Fibroblast of skin of back (primary cell): ENCODE measurements at places on chromosomes 5 and 9.
A peak's percentile ranks its signal among the peaks of the same experiment; 100 is the strongest.

GRCh38 chr9:115162946-115163345 lies 45.0 kb upstream of the TNC start:
- DNase-seq, result no peak

DNA sequence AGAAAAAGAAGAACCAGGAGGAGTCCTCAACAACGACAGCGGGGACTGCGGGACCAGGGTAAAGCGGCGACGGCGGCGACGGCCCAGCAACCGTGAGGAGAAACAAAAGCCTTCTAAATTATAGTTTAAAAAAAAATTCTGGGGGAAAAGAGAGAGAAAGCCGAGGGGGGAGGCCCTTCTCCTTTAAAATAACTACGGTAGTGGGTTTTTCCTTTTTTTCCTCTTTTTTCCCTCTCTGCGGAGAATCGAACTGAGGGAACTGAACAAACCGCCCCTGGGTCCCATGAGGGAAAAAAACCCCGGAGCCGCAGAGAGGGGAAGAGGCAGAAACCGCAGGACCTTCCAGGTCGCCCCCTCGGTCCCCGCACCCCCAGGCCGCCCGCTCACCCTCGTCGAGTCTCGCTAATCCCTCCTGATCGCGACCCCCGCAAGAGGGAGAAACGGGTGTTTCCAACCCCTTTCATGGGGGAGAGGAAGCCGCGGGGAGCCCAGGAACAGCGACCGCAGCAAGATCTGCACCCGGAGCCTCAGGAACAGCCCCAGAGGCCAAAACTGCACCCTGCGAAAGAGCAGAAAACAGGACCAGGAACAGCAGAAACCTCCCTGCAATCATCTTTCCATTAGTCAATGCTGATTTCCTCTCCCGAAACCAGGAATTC lies 453 bp downstream of the CPEB4 start:
- peak; percentile 33 for DNase-seq

DNA sequence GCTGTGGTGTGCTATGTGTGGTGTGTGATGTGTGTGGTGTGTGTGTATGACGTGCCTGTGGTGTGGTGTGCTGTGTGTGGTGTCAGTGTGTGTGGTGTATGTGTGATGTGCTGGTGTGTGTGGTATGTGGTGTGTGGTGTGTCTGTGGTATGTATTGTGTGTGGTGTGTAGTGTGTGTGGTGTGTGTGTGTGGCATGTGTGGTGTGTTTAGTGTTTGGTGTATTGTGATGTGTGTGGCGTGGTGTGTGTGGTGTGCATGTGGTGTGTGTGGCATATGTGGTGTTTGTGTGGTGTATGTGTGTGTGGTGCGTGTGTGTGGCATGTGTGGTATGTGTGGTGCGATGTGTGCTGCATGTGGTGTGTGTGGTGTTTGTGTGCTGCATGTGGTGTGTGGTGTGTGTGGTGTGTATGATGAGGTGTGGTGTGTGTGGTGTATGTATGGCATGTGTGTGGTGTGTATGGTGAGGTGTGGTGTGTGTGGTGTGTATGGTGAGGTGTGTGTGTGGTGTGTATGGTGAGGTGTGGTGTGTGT lies 18.3 kb upstream of the RNU6ATAC start:
- no peak for DNase-seq

GRCh38 chr9:96031916-96032534 lies 156.5 kb downstream of the ERCC6L2 start:
- no peak for DNase-seq

DNA sequence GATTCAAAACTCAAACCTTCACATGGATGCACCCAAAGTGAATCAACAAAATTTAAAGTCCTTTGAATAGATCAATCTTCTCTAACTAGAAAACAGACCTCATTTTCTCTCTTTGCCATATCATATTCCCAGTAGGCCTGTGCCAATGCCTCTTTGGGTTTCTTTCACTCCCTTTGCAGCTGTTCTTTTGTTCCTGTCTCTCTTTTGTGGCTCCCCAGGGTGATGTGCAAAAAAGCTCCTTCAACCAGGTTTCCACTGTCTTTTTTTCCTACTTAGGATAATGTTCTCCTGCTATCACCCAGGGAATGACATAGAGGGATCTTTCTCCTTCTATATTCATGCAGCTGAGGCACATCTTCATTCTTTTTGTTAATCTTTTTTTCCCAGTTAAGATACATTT lies 54.6 kb downstream of the MARCHF3 start:
- no peak for DNase-seq

DNA sequence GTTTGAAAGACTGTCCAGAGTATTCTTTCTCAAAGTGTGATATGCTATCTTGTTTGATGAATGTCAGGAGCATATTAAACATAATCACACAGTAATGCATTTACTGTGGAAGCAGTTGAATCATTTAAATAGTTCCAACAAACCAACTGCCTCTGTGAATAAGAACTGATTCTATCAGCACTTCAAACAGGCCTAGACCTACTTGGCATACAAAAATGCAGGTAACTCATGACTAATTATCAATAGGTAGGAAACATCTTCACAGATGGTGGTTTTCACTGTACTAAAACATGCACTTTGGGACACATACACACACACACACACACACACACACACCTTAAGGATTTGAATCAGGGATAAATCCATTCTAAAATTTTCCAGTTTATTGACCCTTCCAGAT lies 91.2 kb upstream of the SNX2 start:
- no peak for DNase-seq

DNA sequence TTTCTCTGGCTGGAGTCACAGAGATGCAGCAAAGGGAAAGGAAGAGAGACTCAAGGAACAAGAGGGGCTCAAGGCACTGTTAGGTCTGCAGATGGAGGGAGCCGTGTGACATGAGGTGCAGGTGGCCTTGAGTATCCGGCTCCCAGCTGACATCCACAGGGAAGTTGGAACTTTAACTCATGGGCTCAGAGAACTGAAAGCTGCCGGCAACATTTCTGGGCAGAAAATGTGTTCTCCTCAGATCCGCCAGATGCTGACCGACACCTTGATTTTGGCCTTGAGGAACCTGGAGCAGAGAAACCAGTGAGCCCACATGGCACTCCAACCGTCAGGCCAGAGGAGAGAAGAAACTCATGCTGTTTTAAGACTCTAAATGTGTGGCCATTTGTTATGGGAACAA lies 258.1 kb upstream of the IRX2 start:
- DNase-seq, result no peak

DNA sequence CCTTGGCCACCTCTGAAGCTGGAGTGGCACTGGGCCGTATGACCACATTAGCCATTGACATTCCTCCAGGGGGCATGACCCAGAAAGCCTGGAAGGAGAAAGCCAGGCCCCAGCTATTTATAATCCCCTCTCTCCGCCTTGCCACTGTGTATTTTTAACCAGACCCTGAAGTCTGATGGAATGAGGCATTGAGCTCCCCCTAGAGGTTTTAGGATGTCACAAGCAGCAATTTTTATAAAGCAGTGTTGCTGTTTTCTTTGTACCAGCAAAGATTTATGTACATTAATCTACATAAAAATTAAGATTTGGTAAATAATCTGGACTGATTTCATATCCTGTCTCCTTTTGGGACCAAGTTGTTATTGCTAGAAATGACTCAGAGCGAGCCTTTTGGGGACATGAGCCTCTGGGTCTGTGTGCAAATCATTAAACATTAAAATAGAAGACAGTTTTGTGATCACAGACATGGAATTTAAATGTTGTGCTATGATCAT lies 127.1 kb downstream of the TRIO start:
- DNase-seq, result peak; percentile 91

GRCh38 chr5:6436715-6437331 lies 11.8 kb upstream of the UBE2QL1 start:
- DNase-seq, result peak; percentile 22

DNA sequence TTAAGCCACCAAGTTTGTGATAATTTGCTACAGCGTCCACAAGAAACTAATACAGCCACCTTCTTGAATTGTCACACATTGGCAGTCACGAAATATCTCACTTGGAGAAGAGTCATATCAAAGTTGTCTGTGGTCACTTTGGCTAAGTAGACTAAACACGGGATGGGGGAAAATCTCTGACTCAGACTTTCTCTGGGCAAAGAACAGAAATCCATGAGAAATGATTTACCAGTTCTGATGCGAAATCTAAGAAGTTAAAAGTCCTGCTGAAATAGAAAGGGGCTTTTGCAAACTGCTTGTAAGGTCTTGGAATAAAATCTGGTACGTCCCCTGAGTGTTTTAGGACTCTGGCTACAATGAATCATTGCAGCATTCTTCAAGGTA lies 158.4 kb downstream of the COL23A1 start:
- peak; percentile 19 for DNase-seq

DNA sequence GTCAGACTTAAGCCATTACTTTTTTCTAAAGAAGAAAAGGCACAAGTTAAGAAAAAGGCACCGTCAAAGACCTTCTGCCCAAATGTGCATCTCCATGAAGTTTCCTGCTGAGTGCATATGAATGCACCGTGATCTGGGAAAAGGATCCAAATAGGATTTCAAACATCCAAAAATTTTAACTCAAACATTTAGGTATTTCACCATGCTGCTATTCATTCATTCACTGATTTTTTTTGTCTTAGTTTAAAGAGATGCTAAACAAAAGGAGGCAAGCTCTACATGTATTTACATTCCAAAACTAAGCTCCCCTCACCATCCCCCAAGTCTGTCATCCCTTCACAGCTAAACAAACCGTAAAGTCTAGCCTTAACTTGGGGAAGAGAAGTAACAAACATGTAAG lies 291.9 kb downstream of the ARL15 start:
- no peak for DNase-seq

DNA sequence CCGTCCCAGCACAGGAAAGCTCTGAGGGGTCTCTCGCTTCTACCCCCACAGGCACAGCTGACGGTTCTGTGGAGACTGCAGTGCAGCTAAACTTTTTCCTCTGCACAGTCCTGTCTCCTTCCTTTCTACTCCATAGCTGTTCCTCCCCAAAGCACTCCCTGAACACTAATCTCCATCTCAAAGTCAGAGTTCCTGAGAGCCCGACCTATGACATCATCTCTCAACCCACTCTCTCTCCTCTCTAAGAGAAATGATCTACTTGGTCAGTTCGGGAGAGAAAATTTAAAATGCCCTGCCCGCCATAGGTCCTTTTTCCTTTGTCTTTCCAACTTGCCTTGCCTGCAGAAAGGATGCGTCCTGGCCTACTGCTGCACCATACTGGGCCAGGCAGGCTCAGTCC lies 90.6 kb downstream of the FANCC start:
- no peak for DNase-seq

DNA sequence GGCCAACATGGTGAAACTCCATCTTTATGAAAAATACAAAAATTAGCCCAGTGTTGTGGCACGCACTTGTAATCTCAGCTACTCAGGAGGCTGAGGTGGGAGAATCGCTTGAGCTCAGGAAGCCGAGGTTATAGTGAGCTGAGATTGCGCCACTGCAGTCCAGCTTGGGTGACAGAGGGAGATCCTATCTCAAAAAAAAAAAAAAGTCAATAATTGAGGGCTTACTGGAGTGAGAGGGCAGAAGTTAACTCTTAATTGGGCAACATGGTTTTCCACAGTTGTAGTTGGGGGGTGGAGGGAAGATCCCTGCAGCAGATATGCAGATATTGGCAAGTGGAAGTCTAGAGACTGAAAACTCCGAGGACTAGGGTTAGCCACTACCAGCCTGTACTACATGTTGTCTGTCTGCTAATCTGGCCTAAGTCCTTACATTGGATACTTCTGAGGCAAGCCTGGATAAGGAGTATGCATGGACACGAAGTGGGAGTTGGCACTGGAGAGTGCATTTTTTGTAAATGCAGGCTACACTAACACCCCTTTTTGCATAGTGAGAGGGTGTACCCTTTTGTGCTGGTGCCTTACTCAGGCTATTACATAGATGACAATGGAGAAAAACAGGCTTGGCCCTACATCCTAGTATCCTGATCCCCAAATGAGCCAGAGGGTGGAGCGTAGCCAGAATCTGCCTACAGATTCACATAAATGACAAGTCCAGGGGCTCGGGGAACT lies 89.0 kb upstream of the NIPBL start:
- no peak for DNase-seq

DNA sequence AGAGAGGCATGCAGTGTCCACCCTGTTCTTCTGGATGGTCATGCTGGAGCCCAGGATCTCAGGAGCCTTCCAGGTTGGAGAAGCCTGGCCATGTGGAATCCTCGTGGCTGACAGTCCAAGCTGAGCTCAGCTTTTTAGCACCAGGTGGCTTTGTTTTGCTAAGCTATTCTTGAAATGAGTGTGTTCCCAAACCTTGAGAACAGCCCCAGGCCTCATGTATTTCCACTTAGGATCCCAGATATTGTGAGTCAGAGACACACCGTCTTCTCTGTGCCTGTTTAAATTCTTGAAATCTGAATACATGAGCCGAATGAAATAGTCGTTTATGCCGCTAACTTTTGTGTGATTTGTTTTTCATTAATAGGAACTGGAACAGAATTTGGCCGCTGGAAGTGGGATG lies 61.2 kb downstream of the IRX2 start:
- DNase-seq, result no peak

DNA sequence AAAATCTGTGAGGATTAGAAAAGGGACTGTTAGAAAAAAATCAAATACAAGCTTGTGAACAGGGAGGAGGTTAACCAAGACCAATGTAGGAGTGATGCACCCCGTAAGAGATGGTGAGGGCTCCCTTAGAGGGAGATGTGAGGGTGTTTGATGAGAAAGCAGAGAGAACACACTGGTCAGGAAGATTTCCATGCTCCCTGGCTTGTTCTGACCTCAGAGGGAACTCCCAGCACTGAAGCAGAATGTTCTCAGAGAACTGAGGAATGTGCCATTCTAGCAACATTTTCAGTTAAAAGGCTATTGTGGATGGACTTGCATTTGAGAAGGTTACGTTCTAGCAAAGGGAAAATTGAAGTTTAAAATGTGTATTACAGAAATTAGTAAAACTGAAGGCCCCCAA lies 110.6 kb downstream of the HTR4 start:
- no peak for DNase-seq

DNA sequence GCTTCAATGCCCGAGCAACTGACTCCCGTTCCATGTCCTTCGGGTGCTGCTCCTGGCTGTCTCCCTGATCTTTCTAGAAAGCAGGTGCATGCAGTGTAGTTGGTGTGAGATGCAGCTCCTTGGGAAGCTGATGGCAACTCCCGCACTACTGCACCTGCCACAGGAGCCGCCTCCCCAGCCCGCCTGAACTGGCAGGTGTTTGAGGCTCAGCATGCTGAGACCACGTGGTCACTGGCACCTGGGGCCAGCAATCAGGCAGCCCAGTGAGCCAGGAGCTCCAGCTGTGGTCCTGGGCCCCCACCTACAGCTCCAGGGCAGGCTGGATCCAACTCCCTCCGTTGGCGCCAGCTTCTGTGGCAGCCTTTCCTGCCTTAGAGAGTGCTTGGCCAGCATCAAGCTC lies 111.5 kb downstream of the ICE1 start:
- no peak for DNase-seq

DNA sequence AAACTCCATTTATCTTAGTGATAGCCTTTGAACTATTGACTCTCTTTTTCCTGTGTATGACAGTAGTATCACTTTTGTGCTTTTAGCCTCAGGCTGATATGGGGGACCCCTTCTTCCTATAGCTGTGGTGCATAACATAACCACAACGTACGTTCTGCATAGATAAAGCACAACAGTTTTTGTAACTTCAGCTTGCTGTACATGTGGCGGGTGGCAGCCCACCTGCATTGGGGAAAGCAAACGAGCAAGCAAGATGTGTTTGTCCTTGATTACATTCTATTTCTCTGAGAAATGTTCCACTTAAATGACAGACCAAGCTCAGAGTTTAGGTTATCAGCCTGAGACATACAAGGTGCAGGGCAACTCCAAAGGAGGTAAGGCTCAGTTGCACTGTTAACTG lies 309.4 kb downstream of the KDM4C start:
- no peak for DNase-seq
